Daoy (cell line): ENCODE measurements at places on chromosomes 11 and 22.

DNA sequence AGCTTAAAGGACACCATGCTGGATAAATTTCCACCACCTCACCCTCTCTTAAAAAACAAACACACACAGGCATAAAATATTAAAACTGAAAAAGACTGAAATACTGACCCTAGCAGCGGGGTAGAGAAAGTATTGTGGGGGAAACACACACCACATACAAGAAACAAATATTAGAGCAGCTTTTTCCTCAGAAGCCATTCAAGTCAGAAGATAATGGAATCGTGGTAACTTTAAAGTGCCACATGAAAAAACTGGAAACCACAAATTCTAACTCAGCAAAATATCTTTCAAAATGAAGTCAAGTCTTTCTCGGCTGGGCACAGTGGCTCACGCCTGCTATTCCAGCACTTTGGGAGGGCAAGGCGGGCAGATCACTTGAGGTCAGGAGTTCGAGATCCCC, 223.2 kb downstream of the DYNC2H1 start:
- DNase-seq = no peak

GRCh38 chr11:102260241-102260640, 57.0 kb upstream of the BIRC3 start:
- DNase-seq = no peak

DNA sequence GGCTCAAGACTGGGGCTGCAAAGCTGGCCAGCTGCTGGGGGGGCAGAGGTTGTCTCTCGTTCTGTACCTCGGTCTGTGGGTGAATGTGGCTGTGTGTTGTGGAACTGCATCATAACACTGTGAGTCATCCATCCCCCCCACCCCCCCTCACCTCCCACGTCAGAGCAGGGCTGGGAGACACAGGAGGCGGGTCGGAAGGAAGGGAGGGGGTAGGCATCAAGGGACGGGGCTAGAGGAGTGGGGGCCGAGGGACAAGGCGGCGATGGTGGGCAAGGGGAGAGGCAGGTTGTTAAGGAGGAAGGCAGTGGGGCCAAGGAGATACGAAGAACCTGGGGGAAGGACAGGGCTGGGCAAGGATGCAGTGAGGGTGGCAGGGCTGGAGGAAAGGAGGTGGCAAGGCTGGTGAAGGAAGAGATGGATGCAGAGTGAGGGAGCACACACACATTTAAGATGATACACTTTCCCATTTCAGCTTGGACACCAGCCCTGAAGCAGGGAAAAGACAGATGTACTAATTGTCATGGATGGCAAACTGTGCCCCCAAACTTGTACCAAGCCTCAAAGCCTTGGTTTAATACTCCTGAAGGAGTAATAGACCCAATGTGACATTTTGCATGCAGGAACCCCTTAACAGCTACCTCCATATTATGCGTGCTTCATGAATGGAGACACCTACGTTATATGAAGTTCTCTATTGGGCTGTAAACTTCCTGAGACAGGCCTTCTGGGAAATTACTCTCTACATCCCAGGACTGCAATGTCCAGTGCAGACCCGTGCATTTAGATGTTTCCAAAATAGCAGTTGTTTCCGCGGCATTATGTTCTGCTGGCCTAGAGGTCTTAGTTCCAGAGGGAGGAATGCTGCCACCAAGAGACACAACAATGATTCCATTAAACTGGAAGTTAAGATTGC, at the start of gene YPEL4:
Gene YPEL4, minus strand, starts transcription at position 87 of the 913 bp plus-strand sequence. CDS start 2,805 bp downstream, outside the sequence.
- peak; percentile 78 for DNase-seq

- peak; percentile 22 for DNase-seq
These were observed 952 bp upstream of the CATSPERZ start for GRCh38 chr11:64298966-64299846.

- DNase-seq = no peak
These were observed 56.5 kb downstream of the MED15 start for GRCh38 chr22:20563941-20564371.

DNA sequence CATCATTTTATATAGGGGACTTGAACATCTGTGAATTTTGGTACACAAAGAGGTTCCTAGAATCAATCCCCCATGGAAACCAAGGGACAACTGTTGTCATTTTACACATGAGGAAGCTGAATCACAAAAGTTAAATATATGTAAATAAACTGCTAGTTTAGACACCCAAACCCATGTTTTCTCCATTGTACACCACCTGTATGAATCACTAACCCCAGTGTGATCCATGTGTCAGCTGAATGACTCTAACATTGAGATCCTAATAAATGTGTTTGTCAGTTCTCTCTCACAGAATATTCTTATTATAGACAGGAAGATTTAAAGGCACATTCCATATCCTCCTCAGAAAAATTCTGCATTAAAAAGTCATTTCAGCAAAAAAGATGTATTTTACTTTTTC, 83.3 kb downstream of the ATG16L2 start:
- DNase-seq = no peak

GRCh38 chr11:118227865-118228785, 3.3 kb upstream of the JAML start:
- no peak for DNase-seq
